ENCODE measurements at places on chromosomes 4 and X. TPM values are rescaled to one million over a fixed set of nuclear protein-coding genes. Genes with fewer than 3 reads are reported as not detected.

The RTL3 gene
- not detected for total RNA-seq

The GLRA3 gene
- total RNA-seq = 26.3 TPM

The CLGN gene
- 10.8 TPM for total RNA-seq

The TMSB15C gene
- 30.4 TPM for total RNA-seq

The RASL11B gene
- 6.7 TPM for total RNA-seq

The GPR173 gene
- 27.0 TPM for total RNA-seq

The TNIP3 gene
- 0.69 TPM for total RNA-seq

The HERC5 gene
- 3.5 TPM for total RNA-seq

The TRPC5OS gene
- total RNA-seq = 0.23 TPM

The ADH1A gene
- not detected for total RNA-seq

The CFAP99 gene
- total RNA-seq = 0.69 TPM

The TET2 gene
- 36.0 TPM for total RNA-seq
